Keratinocyte (primary cell): ENCODE measurements at places on chromosomes 16 and 17. TPM values are rescaled to one million over a fixed set of nuclear protein-coding genes. Genes with fewer than 3 reads are reported as not detected.

The ASIC2 gene
- polyA plus RNA-seq: not detected in 3 replicates

The SLC6A4 gene
- polyA plus RNA-seq: 0.01 TPM in 1 of 3 replicates, not detected in the others

DNA sequence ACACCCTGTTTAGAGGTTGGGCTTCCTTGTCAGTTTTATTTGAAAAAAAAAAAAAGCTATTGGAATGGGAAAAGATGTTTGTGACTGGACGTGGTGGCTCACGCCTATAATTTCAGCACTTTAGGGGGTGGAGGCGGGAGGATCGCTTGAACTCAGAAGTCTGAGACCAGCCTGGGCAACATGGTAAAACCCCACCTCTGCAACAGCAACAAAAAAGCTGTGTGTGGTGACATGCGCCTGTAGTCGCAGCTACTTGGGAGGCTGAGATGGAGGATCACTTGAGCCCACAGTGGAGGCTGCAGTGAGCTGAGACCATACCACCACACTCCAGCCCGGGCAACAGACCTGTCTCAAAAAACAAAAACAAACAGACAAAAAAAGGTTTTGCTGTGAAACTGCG is 66.1 kb upstream of the SIAH1 start:
- DNase-seq: no peak

The TMEM235 gene
- polyA plus RNA-seq: not detected in 3 replicates

The IL32 gene
- 0.28 to 0.67 TPM (median 0.31 TPM) in 3 replicates for polyA plus RNA-seq

GRCh38 chr17:64420143-64420670 is 28.7 kb upstream of the MILR1 start:
- DNase-seq: peak; percentile 4

- no peak for DNase-seq
These were observed 57.1 kb downstream of the RAB11FIP4 start for GRCh38 chr17:31448467-31449077.

DNA sequence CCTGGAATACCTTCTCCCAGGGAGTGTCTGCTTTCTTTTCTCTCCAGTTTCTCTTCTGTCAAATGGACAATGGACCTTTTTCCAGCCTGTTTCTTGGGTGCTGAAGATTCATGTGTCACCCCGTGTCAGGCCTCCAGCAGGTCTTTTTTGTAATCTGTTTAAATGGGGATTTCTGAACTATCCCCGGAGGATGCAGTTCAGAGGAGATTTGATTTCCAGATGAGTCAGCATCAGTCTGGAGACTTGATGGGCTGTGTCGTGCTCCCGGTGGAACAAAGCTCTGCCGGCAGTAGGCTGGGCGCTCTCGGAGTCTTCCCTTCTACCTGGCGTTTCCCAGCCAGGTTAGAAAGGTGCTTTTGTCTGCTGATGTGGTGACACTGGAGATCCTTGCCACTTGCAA is 440.6 kb downstream of the HS3ST3B1 start:
- DNase-seq: no peak

DNA sequence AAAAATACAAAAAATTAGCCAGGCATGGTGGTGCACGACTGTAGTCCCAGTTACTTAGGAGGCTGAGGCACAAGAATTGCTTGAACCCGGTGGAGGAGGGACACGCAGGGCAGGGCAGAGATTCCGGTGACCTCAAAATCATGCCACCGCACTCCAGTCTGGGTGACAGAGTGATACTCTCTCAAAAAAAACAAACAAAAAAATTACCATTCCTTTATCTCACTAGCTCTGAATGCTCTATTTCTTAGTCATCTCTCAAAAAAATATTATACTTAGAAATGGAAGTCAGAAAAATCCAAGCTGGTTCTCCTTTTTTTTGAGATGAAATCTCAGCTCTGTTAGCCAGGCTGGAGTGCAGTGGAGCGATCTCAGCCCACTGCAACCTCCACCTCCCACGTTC is 40.8 kb downstream of the SPOP start:
- no peak for DNase-seq

DNA sequence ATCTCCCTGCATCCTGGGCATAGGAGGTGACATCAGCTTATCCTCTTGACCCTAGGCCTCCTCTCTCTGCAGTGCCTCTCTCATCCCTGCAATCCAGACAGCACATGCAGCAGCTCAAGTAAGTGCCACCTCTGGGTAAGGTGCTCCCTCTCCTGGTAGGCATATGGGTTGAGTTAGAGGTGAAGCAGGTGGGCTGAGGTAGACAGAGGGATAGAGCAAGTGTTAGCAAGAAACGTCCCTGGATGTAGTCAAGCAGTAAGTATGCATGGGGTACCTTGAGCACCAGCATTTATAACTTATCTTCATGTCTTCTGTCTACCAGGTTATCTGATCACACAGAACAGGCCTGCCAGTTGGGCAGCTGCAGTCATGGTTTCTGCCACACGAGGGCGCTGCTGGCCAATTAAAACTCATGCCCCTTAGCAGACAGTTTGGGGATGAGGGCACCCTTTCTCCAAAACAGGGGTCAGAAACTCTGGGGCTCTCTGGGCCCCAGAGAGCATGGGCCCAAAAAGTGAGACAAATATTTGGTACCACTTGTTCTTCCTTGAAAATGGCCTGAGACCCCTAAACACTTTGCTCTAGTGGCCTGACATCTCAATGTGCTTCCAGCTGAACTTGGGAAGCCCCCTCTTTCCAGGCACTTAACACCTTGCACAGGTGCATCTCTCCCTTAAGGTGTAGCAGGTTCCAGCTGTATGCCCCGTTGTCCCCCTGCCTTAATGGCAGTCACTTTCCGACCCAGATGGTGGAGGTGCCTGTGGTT is 59.8 kb downstream of the NEUROD2 start:
- peak; percentile 15 for DNase-seq

- DNase-seq: peak; percentile 83
These were observed 273.5 kb upstream of the IRX5 start for GRCh38 chr16:54657058-54657708.

DNA sequence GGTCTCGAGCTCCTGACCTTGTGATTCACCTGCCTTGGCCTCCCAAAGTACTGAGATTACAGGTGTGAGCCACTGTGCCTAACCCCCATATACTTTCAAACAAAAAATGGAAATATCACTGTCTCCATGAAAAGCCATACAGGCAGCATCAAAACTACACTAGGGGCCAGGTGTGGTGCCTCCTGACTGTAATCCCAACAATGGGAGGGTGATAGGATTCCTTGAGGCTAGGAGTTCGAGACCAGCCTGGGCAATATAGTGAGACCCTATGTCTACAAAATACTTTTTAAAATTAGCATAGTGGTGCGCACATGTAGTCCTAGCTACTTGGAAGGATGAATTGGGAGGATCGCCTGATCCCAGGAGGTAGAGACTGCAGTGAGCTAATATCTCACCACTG is 15.7 kb downstream of the HMOX2 start:
- no peak for DNase-seq

DNA sequence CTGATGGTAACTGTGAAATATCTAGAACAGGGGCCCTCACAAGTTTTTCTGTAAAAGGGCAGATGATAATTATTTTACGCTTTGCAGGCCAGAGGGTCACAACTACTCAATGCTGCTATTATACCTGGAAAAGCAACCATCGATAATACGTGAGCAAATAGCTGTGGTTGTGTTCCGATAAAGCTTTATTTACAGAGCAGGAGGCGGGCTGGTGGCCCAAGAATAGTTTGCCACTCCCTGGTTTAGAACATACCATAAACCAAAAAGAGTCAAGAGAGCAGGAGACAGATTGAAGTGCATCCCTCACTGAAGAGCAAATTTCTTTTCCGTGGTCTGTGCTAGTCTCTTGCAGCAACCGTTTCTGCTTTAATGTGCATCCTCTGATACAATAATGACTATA is 77.9 kb upstream of the DYNLRB2 start:
- DNase-seq: no peak

DNA sequence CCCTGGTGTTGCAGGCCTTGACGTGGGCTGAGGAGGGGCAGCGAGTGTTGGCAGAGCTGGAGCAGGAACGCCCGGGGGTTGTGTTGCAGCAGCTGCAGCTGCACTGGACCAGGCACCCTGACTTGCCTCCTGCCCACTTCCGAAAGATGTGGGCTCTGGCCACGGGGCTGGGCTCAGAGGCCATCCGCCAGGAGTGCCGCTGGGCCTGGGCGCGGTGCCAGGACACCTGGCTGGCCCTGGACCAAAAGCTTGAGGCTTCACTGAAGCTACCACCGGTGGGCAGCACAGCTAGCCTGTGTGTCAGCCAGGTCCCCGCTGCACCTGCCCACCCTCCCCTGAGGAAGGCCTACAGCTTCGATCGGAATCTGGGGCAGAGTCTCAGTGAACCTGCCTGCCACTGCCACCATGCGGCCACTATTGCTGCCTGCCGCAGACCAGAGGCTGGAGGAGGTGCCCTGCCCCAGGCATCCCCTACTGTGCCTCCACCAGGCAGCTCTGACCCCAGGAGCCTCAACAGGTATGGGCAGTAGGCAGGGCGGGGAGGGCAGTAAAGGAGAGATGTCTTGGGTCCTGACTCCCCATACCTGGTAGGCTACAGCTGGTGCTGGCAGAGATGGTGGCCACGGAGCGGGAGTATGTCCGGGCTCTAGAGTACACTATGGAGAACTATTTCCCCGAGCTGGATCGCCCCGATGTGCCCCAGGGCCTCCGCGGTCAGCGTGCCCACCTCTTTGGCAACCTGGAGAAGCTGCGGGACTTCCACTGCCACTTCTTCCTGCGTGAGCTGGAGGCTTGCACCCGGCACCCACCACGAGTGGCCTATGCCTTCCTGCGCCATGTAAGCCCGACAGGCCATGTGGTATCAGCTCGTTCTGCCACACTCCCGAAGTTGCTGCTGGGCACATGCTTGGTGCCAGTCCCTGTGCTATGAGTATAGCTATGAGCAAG is 5.6 kb downstream of the PLEKHG4 start:
- no peak for DNase-seq

DNA sequence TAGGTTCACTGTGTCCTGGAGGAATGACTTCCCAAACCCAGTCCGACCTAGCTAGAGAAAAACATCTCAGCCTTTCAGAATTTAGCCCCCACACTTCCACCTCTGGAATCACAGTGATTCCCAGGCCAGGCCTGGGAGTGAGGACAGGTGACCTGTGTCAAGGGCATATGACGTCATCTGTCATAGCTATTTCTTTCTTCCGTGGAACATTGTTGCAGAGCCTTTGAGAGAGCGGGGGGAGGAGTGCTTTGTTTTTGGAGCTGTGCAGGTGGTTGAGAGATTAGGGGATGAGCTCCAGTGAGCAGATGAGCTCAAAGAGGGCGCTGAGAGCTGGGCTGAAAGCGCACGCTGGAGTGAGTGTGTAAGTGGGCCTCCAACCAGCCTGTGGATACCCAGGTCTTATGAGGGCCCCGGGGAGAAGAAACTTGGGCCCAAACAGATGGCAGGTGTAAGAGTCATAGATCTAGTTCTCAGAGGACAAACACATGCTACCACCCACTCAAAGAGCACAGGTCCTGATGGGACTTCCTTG is 344.8 kb downstream of the SNX29 start:
- DNase-seq: no peak

GRCh38 chr16:55151561-55152305 is 172.3 kb upstream of the IRX6 start:
- DNase-seq: no peak

The CLEC18B gene
- 0.05 to 0.90 TPM (median 0.46 TPM) in 3 replicates for polyA plus RNA-seq

DNA sequence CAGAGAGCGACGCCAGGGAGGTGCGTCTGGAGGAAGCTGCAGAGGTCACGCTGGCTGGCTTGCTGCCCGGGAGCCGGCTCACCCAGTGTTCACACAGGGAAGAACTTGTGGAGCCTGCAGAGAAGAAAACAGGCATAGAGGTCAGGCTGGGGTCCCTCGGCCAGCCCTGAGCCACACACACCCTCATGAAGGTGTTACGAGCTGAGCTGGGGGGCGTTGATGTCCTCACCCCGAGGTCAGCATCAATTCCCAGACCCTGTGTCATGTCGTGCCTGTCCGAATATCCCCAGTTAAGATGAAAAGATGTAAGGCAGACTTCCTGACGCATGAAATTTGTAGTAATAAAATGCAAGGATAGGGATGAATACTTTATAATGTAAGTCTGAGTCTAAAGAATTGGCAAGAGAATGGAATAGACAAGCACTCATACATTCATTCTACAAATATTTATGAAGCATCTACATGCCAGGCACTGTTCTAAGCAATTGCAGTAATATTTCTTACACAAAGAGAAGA is 77.1 kb downstream of the USP31 start:
- DNase-seq: no peak

The SLC22A31 gene
- 0.05 TPM in 1 of 3 replicates, not detected in the others for polyA plus RNA-seq

DNA sequence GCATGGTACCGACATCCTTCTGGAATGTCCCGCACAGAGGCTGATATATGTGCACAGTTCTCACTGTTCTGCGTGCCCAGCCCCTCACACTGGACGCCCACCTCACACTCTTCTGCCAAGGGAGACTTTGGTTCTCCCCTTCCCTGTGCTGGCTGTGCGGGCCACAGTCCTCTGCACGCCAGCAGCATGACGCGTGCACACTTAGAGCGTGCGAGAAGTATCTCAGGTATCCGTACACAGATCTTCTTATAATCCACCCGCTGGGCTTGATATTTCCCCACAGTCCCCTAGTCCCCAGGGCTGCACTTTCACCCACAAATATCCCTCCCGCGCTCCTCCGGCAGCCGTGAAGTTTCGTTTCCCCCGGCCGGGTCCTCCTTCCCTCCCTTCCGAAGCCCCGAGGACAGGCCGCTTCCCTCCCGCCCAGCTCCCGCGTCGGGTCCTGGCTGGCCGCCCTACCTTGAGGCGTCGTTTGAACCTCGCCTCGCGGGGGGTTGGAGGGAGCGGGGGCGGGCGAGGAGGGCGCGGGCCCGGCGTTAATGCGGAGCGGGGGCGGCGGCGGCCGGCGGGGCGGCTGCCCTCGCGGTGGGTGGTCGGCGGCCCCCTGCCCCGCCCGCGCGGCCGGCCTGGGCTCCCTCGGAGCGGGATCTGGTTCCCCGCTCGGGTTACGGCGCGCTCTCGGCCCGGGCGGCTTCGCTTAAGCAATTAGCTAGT is 5.0 kb upstream of the FOXF1 start:
- DNase-seq: no peak

DNA sequence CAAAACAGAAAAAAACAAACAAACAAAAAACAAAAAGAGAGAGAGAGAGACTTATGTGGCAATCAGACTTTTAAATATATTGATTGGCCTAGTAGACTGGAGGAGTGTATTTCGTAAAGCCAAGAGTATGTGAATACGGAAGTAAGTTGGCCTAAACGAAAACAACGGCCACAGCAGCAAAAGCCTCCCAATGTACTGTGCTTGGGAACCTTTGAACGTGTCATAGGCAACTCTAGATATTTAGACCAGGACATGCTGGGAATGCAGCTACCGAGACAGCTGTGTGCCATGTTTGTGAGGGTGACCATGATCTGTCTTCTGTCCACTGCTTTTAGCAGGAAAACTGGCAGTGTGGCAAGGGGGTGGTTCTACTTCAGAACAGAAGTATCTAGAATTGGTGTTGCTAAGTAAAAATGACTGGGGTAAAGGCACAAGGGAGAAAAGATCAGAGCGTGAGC is 7.4 kb downstream of the MAF start:
- no peak for DNase-seq
